ENCODE measurements at places on chromosomes 5 and 9.

GRCh38 chr5:43191740-43192557, at the start of gene NIM1K:
Gene NIM1K (plus strand): TSS chr5:43192225. CDS start chr5:43245776, 53,551 bp downstream.
- DNase-seq, result peak; percentile 12

- DNase-seq, result no peak
These were observed 204.4 kb downstream of the EFNA5 start for GRCh38 chr5:107466233-107466769.

- DNase-seq, result no peak
These were observed 23.0 kb downstream of the EPB41L4B start for GRCh38 chr9:109297899-109298298.

DNA sequence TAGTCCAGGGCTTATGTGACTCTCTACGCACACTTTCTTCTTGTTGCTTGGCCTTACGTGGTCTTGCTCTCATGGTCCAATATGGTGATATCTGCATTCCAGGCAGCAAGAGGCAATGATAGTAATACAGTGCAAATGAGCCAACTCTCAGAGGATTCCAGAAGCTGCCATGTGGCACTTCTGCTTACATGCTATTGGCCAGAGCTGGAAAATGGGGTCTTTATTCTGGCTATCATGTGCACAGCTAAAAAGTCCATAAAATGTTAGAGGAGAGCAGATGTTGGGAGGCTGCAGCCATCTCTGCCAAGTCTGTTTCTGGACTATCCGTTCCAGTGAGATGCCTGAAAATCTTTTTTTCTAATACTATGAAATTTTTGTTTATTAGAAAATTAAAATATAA, 2.9 kb upstream of the SEPTIN8 start:
- DNase-seq, result no peak

DNA sequence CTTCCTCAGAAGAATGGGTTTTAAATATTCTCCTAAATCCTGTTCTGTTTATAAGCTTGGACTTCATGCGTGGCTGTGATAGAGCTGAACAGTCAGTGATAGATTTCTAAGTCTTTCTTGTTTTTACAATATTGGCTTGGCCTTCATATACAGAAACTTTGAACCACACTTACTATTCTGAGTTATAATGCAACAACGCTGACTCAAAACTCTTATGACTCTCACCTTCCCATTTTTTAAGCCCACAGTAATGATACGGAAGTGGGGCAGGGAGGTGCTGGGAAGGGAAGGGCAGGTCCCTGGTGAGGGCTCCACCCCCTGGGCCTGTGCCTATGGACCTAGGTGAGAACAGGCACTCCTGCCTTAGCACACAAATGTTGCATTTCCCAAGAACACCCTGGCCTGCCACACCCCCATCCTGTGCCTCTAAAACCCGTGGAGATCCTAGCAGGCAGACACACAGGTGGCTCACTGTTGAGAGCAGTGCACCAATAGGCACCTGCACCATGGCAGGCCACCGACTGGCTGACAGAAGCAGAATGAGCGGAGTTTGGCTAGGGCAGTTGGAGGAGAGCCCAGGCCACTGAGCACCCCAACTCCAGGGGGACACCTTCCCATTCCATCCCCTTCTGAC, 376.7 kb downstream of the GABRG2 start:
- no peak for DNase-seq

DNA sequence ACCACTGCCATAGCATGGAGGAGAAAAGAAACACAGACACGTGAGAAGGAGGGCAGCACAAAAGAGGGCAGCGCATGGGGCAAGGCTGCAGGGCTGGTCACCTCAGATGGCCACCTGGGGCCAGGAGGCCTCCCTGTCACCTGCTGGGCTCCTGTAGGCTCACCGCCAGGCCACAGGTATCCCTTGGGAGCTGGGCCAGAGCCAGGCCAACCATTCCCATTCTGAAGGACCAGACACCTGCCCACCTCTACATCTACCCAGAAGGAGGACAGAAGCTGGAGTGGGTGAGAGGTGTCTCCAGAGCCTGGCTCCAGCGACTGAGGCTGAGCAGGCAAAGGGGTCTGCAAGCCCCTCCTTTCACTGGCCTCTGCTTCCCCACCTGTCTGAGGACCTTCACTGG, 103.1 kb downstream of the PAX5 start:
- no peak for DNase-seq
